ENCODE measurements at places on chromosomes 2 and 18.

- DNase-seq = no peak
Observed at GRCh38 chr2:240877460-240878340, 9.1 kb downstream of the AGXT start.

GRCh38 chr18:63213331-63213900 lies 106.2 kb downstream of the BCL2 start:
- DNase-seq = no peak

- DNase-seq = no peak
Observed at GRCh38 chr2:72940786-72941185, 23.5 kb downstream of the EMX1 start.

GRCh38 chr18:58057291-58057965 lies 13.4 kb downstream of the NEDD4L start:
- DNase-seq = no peak

DNA sequence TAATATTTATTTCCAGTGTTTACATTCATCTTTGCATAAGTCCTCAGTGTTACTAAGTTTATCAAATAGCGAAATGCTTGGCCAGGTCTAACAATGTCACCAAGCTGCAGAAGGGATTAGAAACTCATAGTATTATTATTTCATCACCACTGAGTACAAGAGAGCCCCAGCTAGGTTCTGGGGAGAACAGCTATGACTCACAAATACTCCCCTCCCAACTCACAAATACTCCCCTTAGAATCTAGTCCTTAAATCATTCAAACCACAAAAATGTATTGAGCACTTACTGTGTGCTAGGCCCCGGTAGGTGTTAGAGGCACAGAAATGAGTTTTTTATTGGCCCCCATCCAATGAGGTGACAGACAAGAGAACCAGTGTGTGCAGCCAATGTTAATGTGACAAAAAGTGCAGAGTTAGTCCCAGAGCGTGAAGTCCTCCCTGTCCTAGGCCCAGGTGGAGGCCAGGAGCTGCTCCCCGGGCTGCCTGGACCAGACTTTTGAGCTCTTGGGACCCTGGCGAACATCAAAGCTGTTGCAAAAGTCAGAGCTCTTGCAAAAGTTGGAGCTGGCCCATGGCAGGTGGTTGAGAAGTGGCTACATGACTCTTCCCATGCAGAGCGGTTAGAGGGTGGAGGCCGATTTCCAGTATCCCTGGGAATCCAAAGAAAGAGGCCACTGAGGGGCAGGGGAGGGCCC lies 9.8 kb downstream of the STEAP3 start:
- DNase-seq = no peak

- DNase-seq = no peak
Observed at GRCh38 chr2:170425281-170425751, 247.4 kb downstream of the MYO3B start.

DNA sequence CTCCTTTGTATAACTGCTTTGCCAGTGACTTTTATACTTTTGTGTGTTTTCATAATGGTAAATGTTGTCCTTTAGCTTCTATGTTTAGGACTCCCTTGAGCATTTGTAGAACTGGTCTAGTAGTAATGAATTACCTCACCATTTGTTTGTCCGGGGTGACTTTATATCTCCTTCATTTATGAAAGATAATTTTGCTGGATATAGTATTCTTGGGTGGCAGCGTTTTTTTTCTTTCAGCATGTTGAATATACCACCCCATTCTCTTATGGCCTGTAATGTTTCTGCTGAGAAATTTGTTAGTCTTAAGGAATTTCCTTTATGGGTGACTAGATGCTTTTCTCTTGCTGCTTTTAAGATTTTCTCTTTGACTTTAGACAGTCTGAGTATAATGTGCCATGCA lies 56.0 kb downstream of the GPC1 start:
- DNase-seq = no peak

DNA sequence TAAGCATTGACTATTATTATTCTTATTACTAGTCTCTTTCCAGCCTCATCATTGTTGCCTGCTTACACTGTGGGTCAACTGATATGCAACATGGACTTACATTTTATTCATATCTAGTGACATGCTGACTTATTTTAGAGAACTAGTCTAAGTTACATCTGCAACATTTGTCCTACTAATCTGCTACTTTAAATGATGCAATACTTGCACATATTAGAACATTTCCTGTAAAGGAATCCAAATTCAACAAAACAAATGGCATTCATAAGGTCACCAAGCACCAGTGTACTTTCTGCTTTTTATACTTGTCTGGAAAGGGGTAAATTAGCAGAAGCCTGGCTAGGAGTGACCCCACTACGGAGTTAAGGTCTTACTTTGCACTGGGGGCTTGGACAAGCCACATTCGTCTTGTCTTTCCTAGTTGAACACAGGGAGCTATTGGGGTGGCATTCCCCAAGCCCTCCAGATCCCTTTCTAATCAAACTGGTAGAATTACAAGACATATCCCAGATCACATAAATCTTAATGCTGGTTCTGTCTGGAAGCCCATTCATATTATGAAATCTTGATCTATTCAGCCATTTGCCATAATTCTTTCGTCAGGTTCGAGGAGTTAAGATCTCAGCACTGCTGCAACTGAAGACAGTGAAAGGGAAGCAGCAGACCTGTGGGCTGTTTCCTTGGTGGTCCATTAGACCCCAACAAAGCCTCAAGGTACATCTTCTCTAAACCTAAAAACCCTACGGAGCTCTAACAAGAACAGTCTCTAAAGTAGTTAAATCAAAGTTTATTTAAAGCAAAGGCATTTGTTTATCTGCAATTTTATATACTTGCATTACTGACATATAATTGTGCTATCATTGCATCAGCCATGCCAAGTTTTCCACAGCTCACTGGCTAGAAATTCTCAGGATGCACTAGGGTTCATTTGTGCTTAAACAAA lies 49.9 kb upstream of the RTN4 start:
- DNase-seq = no peak
